ENCODE measurements at places on chromosomes 1 and 21. TPM values are rescaled to one million over a fixed set of nuclear protein-coding genes. Genes with fewer than 3 reads are reported as not detected.

Gene S100A1
- total RNA-seq: not detected

Gene TRIM63
- 0.23 TPM for total RNA-seq

Gene CITED4
- 20.9 TPM for total RNA-seq

Gene CCDC181
- not detected for total RNA-seq

Gene OPTC
- total RNA-seq: not detected

Gene RHOU
- total RNA-seq: 0.27 TPM

- peaks cover 8% of the 10 kb centered on the region for H3K4me1 ChIP-seq
- H3K4me3 ChIP-seq: no peak overlapping the region
- DNase-seq: peak; percentile 45
- H3K27me3 ChIP-seq: no peaks in the 10 kb centered on the region
Observed at GRCh38 chr1:9629445-9630201, 21.9 kb upstream of the PIK3CD start.

- H3K27ac ChIP-seq: peak overlapping the region; percentile 56
- no peak for DNase-seq
- H3K4me1 ChIP-seq: peaks cover 19% of the 10 kb centered on the region
- no peaks in the 10 kb centered on the region for H3K27me3 ChIP-seq
Observed at GRCh38 chr1:108815566-108815965, 41.3 kb downstream of the AKNAD1 start.

- DNase-seq: no peak
- H3K4me1 ChIP-seq: peaks cover 34% of the 10 kb centered on the region
- no peak overlapping the region for H3K27ac ChIP-seq
- H3K4me3 ChIP-seq: no peak overlapping the region
- H3K27me3 ChIP-seq: no peaks in the 10 kb centered on the region
Observed at GRCh38 chr1:36126797-36127500, 1.9 kb upstream of the COL8A2 start.

DNA sequence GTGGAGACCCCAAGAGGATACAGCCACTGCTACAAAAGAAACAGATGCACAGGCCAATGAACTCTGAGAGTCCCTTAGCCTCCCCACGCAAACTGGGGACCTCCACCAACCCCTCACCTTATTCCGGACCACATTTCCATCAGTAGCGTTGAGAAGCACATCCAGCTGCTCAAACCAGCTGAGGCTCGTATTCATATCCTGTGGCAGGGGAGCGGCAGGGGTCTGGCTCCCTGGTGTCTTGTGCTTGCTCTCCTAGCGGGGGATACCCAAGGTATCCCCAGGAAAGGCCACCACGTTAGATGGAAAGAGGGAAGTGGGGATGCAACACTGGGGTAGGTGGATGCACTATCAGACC, 481 bp downstream of the CCDC163 start:
- peaks cover 5% of the 10 kb centered on the region for H3K4me1 ChIP-seq
- H3K27me3 ChIP-seq: no peaks in the 10 kb centered on the region
- H3K27ac ChIP-seq: peak overlapping the region; percentile 61
- H3K36me3 ChIP-seq: no peaks in the 10 kb centered on the region
- no peak for DNase-seq

GRCh38 chr1:26959722-26960624, at the start of gene KDF1:
TSS of gene KDF1 (minus strand) at chr1:26960468. CDS start at chr1:26952380, 8,088 bp downstream.
- H3K4me3 ChIP-seq: peak within 1 kb of the TSS; percentile 88
- peaks cover 12% of the 10 kb centered on the region for H3K27me3 ChIP-seq
- no peak for DNase-seq
- peak within 1 kb of the TSS; percentile 3 for H3K27ac ChIP-seq
- peaks cover 9% of the 10 kb centered on the region for H3K36me3 ChIP-seq

DNA sequence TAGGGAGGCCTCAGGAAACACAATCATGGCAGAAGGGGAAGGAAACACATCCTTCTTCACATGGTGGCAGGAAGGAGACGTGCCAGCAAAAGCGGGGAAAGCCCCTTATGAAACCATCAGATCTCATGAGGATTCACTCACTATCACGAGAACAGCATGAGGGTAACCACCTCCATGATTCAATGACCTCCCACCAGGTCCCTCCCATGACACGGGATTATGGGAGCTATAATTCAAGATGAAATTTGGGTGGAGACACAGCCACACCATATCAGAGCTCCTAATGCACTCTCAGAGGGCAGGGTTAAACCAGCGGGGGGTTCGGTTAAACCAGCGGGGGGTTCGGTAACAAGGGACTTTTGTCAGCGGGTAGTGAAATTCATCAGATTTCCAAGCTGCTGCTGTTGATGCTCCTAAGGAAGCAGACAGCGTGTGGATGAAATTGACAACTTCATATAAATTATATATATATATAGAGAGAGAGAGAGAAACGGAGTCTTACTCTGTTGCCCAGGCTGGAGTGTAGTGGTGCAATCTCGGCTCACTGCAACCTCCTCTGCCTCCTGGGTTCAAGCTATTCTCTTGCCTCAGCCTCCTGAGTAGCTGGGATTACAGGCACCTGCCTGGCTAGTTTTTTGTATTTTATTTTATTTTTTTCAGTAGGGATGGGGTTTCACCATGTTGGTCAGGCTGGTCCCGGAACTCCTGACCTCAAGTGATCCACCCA, 4.2 kb downstream of the CSTB start:
- H3K4me3 ChIP-seq: no peak overlapping the region
- DNase-seq: no peak
- peak overlapping the region; percentile 84 for H3K27ac ChIP-seq
- H3K36me3 ChIP-seq: no peaks in the 10 kb centered on the region

- H3K4me1 ChIP-seq: peaks cover 8% of the 10 kb centered on the region
- no peaks in the 10 kb centered on the region for H3K27me3 ChIP-seq
Observed at GRCh38 chr1:216222288-216222687, 201.0 kb downstream of the USH2A start.

GRCh38 chr1:36565576-36566501, 83.1 kb upstream of the CSF3R start:
- H3K36me3 ChIP-seq: no peaks in the 10 kb centered on the region
- no peaks in the 10 kb centered on the region for H3K4me1 ChIP-seq
- no peak overlapping the region for H3K27ac ChIP-seq

DNA sequence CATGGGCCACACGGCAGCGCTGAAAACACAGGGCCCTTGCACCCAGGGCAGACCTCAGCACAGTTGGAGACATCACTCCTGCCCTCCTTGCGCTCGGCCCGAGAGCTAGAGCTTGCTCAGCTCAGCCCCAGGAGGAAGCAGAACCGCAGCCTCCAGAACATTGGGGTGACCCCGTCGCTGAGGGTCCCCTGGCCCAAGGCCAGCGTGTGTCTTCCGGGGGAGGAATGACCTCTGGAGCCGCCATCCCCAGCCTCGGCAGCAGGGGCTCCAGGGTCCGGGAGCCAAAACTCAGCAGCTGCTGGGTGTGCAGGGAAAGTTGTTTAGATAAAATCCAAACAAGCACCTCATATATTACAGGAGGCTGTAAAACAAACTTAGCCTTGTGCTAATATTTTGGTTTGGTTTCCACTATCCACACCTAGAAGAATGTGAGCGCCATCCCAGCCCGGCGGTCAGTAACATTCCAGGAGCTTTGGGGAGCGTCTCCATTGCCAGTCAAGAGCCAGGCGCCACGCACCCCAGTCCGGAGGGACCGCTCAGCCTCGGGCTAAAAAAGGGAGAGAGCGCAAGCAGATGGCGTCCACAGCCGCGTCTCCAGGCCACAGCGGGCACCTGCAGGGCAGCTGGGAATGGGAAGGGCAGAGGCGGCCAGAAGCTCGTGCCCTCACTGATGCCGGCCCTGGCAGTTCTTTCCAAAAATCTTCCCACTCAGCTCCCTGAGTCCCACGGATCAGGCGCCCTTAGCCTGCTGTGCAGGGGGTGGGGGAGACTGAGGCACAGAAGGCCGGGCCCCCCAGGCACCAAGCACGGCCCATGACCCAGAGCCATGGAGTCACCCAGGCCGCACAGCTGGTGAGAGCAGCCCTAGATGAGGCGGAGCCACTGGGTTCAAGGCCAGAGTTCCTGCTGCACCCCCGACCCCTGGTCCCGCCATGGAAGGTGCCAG, 52.0 kb downstream of the SLX9 start:
- no peak overlapping the region for H3K4me3 ChIP-seq
- H3K27me3 ChIP-seq: peaks cover 4% of the 10 kb centered on the region
- DNase-seq: no peak
- peak overlapping the region; percentile 58 for H3K27ac ChIP-seq
- no peaks in the 10 kb centered on the region for H3K36me3 ChIP-seq
- H3K4me1 ChIP-seq: peaks cover 6% of the 10 kb centered on the region

GRCh38 chr1:187300081-187300480, 471.3 kb downstream of the PLA2G4A start:
- no peaks in the 10 kb centered on the region for H3K36me3 ChIP-seq
- no peaks in the 10 kb centered on the region for H3K27me3 ChIP-seq
- DNase-seq: no peak
- H3K4me1 ChIP-seq: no peaks in the 10 kb centered on the region
- H3K4me3 ChIP-seq: no peak overlapping the region

- H3K27ac ChIP-seq: no peak overlapping the region
- H3K4me1 ChIP-seq: peaks cover 38% of the 10 kb centered on the region
- H3K36me3 ChIP-seq: no peaks in the 10 kb centered on the region
- no peak overlapping the region for H3K4me3 ChIP-seq
- H3K27me3 ChIP-seq: no peaks in the 10 kb centered on the region
- DNase-seq: no peak
Observed at GRCh38 chr1:204641936-204642335, 43.6 kb downstream of the LRRN2 start.

GRCh38 chr1:92538413-92539061, 51.8 kb upstream of the GFI1 start:
- no peaks in the 10 kb centered on the region for H3K4me1 ChIP-seq
- H3K36me3 ChIP-seq: no peaks in the 10 kb centered on the region
- no peaks in the 10 kb centered on the region for H3K27me3 ChIP-seq
- no peak for DNase-seq
- H3K27ac ChIP-seq: no peak overlapping the region

GRCh38 chr1:54272772-54273091, 72.8 kb downstream of the MRPL37 start:
- H3K27ac ChIP-seq: peak overlapping the region; percentile 87
- H3K36me3 ChIP-seq: no peaks in the 10 kb centered on the region
- H3K27me3 ChIP-seq: no peaks in the 10 kb centered on the region
- peaks cover 33% of the 10 kb centered on the region for H3K4me1 ChIP-seq
- no peak for DNase-seq
- H3K4me3 ChIP-seq: no peak overlapping the region

- peaks cover 17% of the 10 kb centered on the region for H3K4me1 ChIP-seq
- no peak overlapping the region for H3K4me3 ChIP-seq
- H3K27ac ChIP-seq: peak overlapping the region; percentile 3
- no peaks in the 10 kb centered on the region for H3K36me3 ChIP-seq
- DNase-seq: no peak
- no peaks in the 10 kb centered on the region for H3K27me3 ChIP-seq
Observed at GRCh38 chr1:46642115-46642680, 25.6 kb upstream of the MOB3C start.

DNA sequence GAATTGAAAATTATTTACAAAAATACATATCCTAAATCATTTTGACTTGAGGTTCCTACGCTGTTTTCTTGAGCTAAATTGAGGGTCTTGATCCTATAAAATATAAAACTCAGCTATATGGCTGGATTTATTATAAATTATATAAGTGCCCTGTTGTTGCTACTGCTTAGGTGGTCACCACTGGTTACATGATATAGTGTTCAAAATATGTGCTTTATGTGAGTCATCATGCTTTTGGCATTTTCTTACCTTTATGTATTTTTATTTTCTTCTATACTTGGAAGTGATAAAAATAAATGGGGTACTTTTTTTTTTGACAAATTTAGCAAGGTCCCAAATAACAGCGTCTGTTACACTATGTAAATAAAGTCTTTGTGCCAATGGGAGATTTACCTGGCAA, 31.1 kb upstream of the PTPRC start:
- no peak for DNase-seq
- H3K4me3 ChIP-seq: no peak overlapping the region
- no peaks in the 10 kb centered on the region for H3K4me1 ChIP-seq
- no peak overlapping the region for H3K27ac ChIP-seq
- H3K27me3 ChIP-seq: no peaks in the 10 kb centered on the region

All from esophagus squamous epithelium (tissue), 5 donors.